ENCODE measurements at places on chromosomes 6 and 20.

DNA sequence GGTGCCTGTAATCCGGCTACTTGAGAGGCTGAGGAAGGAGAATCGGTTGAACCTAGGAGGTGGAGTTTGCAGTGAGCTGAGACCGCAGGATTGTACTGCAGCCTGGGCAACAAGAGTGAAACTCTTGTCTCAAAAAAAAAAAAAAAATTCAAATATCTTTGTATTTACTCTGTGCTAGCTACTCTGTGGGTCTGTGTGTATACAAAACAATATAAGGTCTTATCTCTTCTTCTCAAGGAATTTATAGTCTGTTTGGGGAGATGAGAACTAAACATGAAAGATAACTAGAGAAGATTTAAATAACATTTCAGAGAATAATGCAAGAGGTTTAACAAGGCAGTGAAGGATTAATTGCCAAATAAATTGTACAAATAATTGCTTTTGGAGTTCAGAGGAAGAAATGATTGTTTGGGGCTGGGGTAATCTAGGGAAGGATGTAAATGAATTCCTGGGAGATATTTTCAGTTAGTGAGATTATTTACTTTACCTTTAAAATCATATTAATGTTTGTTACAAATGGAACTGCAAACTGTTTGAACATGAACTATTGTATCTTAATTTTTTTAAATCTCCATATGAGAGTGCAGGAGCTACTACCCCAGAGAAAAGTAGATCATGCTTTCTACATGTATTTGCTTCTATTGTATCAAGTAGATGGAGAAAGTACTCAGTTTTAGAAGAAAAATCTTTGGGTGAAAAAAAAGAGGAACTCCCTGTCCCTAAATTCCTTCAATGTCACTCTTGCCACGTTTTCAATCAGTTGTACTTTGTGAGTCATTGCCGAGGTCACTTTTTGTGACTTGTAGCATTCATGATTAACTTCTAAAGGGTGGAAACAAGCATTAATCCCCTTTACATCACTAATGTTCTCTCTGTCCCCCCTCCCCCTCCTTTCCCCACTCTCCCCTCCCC is 39.0 kb downstream of the NCOA3 start:
- DNase-seq = no peak

DNA sequence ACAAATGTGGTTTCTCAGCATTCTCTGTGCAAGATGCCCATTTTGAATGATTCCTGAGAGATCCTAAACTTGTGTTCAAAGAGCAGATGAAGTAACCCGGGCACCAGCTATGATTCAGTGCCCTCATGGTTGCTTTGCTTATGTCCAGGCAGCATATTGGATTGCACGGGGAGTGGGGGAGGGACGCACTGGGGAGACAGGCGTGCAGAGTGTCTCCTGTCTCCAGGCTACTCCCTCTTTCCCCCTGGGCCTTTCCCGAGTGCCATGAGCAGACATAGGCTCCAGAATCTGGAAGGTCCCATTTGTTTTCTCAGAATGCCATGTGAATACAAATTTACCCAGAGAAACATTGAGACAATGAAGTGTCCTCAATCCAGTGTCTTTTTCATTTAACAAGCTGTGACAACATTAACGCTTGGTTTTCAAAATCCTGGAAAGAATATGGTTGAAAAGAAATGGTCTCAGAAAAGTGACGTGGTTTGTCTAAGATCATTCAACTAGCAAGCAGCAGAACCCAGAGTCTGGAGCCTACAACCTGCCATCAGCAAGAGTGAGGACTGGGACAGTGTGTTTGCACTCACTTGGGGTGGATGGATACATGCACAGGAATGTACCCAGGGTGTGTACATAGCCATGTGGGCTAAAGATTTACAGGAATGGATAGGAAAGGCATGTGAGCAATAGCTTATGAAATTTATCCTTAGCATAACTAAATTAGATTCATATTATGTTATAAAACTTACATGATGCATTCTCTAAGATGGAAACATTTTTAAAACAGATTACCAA is 4.2 kb downstream of the SYNDIG1 start:
- DNase-seq = no peak

- no peak for DNase-seq
These were observed 58.4 kb downstream of the EZR start for GRCh38 chr6:158760618-158761250.

- no peak for DNase-seq
These were observed 244.5 kb downstream of the PKHD1 start for GRCh38 chr6:51842804-51843378.

- DNase-seq = no peak
These were observed 39.7 kb downstream of the SLC2A10 start for GRCh38 chr20:46749147-46749546.

DNA sequence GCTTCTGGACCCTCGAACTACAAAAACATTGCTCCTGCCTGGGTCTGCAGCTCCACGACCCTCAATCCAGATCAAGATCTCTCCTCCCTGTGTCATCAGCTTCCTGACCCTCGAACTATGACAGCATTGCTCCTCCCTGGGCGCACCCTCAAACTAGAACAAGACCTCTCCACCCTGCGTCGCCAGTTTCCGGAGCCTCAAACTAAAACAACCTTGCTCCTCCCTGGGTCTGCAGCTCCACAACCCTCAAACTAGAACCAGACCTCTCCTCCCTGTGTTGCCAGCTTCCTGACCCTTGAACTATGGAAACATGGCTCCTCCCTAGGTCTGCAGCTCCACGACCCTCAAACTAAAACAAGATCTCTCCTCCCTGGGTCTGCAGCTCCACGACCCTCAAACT is 339.7 kb upstream of the SULF2 start:
- DNase-seq = no peak

DNA sequence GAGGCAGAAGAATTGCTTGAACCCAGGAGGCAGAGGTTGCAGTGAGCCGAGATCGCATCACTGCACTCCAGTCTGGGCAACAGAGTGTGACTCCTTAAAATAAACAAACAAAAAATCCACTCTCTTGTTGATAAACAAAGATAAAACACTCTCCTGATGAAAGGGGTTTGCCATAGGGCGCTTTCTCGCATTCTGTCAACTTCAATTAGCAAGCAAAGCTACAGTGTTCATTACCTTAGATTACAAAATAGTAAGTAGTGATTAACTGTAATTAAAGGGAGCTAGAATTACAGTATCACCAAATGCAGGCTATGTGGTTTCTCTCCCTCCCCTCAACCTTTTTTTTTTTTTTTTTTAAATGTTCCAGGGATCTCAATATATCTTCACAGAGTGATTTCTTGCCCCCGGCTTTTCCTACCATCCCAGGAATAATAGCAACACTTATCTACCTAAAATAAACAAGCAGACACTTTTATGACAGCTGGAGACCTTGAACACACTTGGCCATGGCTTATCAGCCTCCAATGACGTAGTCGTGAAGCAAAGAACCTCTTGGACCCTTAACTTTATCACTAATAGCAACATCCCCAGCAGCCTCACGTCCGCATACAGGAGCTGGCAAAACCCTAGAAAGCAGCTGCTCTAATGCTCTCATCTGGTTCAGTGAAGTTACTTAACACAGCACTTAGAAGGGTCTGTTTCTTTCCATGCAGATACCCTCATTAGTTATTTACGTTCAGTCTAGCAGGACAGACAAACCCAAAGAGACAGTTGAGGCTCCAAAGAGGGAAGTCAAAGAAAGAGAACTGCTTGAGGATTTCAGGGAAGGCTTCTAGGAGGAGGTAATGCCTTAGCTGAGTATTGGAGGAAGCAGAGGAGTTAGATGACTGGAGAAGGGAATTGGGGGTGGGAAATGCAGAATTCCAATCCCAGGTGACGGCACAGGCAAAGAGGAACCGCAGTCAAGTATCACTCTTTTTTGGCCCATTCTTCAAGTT is 37.9 kb upstream of the NEDD9 start:
- no peak for DNase-seq

DNA sequence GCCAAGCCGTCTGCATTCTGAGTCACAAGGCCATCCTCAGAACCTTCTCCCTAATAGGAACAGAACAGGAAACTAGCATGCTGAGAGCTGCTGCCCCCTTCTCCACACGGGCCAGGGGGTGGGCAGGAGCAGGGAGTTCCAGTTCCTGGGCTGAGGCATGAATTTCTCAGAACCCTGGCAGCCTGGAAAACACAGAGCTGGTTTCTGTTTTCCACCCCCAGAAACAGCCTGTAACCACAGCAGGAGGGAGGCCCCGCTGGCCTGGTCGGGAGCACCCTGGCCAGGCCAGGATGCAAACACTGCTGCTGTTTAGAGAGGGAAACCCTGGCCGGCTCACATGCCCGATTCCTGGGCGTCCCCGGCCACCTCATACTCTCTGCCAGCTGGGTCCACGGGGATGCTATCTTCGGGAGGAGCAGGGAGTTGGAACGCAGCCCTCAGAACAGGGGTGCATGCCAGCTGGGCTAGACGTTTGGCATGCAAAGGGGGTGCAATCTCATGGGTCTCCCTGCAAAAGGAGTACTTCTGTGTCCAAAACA is 130.1 kb downstream of the NFATC2 start:
- peak; percentile 11 for DNase-seq

DNA sequence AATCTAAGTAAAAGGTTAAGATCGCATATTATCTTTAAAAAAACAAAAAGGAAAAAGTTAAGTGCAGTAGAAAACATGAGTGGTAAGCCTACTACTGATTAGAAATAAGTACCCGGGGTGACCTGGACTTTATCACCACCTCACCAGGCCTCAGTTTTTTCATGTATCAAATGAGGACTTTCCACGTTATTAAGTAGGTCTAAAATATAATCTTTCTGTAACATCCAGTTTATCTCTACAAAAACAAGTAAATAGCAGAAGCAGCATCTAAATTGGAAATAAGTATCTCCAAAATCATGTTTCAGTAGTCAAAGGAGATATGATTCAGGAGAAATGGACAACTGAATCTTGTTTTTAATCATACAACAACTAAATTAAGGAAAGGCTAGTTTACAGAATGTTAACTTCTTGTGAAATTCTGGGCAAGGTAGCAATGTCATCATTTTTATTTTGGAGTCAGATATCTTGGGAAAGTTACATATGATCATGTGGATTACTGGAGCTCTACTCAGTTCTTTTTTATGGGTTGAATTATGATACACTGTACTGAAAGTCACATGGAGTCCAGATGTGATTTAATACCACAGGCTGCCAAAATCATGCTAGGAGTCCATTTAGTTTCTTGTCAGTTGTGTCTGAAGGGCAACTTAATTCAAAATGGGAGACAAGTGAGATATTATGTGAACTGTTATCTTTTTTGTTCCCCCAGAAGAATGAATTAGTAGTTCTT is 114.7 kb upstream of the PRL start:
- DNase-seq = no peak

GRCh38 chr6:43301081-43301870 is 3.2 kb downstream of the SLC22A7 start:
- no peak for DNase-seq

- DNase-seq = peak; percentile 56
These were observed 5.7 kb upstream of the TMEM30A start for GRCh38 chr6:75290136-75290945.

DNA sequence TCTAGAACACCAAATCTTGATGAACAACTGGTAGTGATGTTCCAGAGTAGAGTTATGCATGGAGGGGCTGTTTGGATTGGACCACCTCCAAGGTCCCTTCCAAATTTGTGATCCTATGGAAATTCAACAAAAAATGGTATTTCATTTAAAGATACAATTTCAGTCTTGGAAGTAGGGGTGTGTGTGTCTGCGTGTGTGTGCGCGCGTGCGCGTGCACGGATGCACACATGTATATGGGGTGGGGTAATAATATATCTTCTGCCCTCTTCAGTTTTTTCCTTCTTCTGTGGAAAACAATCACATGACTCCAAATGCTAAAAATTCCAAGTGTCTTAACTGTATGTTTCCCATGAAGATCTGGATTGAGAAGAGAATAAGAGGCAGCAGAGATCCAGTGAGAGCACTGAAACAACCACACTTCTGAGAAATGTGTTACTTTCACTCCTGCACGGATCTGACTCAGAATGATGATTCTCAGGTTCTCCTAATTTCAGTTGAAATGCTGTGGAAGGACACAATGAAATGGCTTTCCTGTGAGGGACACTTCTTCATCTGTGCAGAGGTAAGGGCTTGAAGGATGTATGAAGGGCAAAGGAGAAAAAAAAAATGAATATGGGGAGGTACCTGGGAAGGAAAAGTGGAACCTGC is 10.6 kb upstream of the IL17F start:
- no peak for DNase-seq

- DNase-seq = no peak
These were observed 114.5 kb downstream of the RNGTT start for GRCh38 chr6:88848870-88849269.

GRCh38 chr6:136250686-136251008 is 536 bp upstream of the MTFR2 start:
- no peak for DNase-seq

GRCh38 chr6:140061110-140062042 is 686.9 kb upstream of the CITED2 start:
- DNase-seq = no peak
